ENCODE measurements at places on chromosomes 12 and 14.

DNA sequence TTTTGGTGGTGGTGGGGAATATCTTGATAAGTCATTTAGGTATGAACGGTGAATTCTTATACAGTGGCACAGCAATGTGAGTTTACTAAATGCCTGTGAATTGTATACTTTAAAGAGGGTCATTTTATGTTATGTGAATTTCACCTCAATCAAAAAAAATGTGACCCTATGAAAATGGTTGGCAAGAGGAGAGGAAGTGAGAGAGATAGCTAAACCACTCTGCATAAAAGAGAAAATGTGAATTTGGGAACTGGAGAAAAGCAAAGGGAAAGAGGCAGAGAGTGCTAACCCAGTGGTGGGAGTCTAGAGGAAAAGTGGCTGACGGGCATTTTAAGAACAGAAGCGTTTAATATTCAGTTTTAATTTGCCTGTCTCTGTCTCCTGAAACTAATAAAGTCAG is 93.8 kb downstream of the SLC38A6 start:
- DNase-seq, result no peak

DNA sequence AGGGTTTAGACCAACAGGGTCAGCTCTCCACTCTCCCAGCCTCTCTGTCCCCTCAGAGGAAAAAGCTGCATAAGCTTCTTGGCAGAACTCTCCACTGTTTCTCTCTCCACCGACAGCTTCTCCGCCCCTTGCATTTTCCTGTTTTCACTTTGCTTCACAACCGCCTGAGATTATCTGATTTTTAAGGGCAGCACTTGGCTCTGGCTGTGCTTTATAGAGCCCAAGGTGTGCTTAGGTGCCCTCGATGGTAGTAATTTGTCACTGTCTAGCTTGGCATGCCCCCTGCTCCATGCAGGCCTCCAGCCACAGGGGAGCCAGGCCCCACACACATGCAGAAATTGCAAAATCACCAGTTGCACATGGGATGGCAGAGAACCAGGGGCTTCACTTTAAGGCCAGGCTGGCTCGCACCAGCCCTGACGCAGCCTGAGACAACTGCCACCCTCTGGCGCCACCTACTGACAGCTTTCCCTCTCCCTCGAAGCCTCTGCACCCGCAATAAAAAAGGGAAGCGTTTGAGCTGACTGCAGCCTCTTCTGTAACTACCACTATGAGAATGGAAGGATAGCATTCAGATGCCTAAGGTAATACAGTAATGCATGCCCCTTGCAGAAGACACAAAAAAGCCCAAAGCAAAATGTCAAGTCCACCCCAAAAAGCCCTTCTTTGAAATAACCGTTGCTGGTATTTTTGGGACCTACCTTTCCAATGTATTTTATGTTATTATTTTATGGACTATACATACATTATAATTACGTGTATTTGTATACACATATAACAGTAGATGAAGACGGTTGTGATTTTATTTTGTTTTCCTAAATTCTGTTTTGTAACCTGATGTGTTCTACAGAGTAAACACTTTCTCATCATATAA is 32.0 kb upstream of the RIMBP2 start:
- DNase-seq, result peak; percentile 20

- peak; percentile 78 for DNase-seq
Observed at GRCh38 chr12:108730365-108731104, 783 bp downstream of the CORO1C start.

DNA sequence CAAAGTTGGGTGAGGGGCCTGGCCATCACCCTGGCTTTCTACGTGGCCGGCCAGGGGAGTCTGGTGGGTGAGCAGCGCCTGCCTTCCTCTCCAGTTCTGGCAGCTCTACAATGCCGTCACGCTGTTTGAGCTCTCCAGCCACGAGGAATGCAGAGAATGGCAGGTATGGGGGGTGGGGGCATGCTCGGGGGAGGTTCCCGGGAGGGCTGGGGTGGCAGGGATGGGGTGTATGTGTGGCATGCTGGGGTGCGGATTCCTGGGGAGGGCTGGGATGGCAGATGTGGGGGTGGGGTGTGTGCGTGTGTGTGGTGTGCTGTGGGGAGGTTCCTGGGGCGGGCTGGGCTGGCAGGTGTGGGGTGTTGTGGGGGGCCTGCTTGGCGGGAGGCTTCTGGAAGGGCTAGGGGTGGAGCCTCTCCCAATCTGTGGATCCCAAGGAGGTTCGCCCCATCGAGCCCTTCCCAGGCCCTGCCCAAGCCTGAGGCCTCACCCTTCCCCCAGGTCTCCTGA is 18.5 kb downstream of the RHOF start:
- no peak for DNase-seq

DNA sequence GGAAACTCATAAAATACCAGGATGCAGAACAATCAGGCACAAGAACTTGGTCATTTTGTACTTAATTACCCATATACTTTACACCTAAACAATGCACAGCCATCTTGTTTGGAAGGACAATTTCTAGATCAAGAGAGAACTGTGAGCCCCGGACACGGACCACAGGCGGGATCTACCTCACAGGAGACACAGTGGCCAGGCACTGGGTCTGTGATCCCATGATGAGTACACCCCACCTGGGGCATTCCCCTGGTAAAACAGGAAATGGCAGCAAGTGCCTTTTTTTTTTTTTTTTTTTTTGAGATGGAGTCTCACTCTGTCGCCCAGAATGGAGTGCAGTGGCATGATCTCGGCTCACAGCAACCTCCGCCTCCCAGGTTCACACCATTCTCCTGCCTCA is 15.2 kb downstream of the GOLGA3 start:
- no peak for DNase-seq

GRCh38 chr12:80412343-80412953 is 31.6 kb upstream of the PTPRQ start:
- DNase-seq, result peak; percentile 34

- DNase-seq, result peak; percentile 25
Observed at GRCh38 chr12:82963956-82964355, 277.2 kb downstream of the TMTC2 start.

- DNase-seq, result no peak
Observed at GRCh38 chr12:122981036-122981471, 573 bp downstream of the ARL6IP4 start.

DNA sequence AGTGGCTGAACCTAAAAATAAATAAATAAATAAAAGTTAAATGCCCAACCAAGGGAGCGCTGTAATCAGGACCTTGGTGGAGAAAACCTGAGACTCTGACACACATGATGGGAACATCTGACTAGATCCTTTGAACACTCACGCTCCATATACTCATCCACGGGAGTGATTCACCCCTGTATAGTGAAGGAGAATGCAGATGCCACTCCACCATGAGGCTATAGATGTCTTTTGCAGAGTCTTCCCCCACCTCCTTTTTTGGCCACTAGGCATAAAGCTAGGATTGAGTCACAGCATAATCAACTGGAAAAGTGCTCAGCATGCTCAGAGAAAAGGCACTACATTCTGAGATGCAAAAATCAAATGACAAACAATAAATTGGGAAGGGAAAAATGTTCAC is 19.0 kb downstream of the ADAM20 start:
- no peak for DNase-seq

GRCh38 chr14:102629808-102630350 is 37.4 kb downstream of the RCOR1 start:
- no peak for DNase-seq

GRCh38 chr12:131863711-131864396 is 30.6 kb upstream of the ULK1 start:
- DNase-seq, result no peak

- peak; percentile 52 for DNase-seq
Observed at GRCh38 chr12:24948420-24948756, 513 bp downstream of the BCAT1 start.

DNA sequence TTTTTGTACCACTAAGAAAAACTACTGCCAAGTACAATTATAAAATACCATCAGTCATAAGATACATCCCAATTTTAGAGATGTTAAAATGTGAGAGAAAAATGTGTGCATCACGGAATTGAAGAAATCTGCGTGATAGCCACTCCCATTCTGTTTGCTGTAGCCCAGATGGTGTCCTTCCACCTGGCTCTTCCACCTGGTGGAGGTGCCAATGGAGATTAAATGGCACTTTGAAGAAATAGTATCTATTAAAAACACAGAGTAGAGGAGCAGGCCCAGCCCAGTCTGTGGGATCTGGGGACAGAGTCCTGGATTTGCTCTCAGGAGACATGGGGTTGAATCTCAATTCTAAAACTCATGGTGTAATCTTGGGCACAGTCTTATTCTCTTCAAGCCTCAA is 35.5 kb downstream of the TSPAN11 start:
- no peak for DNase-seq

- no peak for DNase-seq
Observed at GRCh38 chr14:98888927-98889835, 382.8 kb downstream of the BCL11B start.

- no peak for DNase-seq
Observed at GRCh38 chr12:59431266-59431665, 164.6 kb upstream of the SLC16A7 start.

GRCh38 chr12:89971880-89972279 is 263.2 kb upstream of the ATP2B1 start:
- peak; percentile 34 for DNase-seq

GRCh38 chr14:103206023-103206481 is 82.8 kb downstream of the TNFAIP2 start:
- peak; percentile 6 for DNase-seq

GRCh38 chr12:88643685-88644084 is 63.4 kb upstream of the KITLG start:
- no peak for DNase-seq

- DNase-seq, result no peak
Observed at GRCh38 chr12:59845293-59845692, 249.5 kb downstream of the SLC16A7 start.

DNA sequence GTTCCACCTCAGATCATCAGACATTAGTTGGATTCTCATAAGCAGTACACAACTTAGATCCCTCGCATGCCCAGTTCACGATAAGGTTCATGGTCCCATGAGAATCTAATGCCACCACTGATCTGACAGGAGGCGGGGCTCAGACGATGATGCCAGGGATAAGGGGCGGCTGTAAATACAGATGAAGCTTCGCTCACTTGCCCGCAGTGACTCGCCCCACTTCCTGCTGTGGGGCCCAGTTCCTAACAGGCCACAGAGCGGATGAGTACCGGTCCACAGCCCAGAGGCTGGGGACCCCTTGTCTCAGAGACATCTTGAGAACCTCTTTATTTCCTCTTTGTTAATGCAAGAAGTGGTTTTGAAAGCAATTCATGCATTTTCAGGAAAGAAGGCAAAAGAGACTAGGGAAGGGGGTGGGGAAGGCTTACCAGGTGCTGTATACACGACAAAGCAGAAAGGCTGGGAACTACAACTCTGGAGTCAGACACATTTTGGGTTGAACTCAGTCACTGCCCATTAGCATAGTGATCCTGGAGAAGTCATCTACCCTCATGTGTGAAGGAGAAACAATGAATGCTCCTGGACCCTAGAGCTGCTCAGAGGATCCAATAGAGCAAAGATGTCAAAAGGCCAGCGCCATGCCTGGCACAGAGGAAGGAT is 68.7 kb downstream of the EID3 start:
- DNase-seq, result no peak

DNA sequence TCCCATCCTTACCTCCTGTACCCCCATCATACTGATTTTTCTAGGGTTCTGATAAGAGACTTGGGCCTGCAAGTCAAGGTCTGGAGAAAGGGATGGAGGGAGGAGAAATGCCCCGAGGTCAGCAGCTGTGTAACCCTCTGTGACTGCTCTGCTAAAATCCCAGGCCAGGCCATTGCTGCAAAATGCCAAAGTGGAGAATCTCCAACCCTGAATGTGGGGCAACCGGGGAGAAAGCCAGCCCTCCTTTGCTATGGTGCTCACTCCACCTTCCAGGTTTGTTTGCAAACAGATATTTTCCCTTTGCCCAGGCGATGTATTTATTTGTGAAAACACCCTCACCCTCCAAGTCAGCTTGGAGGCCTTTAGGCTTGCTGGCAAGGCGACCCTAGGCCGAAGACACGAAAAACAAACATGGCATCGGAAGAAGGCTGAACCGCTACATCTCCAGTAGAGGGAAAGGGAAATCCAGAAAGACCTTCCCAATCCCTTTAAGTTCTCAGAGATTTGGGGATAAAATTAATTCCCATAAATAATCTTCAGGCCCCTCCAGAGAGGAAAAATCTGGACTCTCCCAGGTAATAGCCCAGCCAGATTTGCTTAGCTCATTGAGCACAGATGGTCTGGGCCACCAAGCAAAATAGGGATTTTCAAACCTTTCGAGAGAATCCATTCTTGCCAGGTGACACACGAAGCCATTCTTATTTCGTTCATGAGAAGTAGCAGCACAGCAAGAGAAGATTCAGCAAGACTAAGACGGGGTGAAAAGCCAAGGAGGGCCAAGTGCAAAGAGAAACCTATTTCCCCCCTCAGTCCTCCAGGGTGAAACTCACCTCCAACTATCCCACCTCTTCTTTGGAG is 1.3 kb upstream of the TBX5 start:
- DNase-seq, result no peak

- no peak for DNase-seq
Observed at GRCh38 chr12:132277374-132277941, 51.9 kb downstream of the GALNT9 start.

- peak; percentile 95 for DNase-seq
Observed at GRCh38 chr12:113860950-113861349, 105.2 kb downstream of the RBM19 start.

DNA sequence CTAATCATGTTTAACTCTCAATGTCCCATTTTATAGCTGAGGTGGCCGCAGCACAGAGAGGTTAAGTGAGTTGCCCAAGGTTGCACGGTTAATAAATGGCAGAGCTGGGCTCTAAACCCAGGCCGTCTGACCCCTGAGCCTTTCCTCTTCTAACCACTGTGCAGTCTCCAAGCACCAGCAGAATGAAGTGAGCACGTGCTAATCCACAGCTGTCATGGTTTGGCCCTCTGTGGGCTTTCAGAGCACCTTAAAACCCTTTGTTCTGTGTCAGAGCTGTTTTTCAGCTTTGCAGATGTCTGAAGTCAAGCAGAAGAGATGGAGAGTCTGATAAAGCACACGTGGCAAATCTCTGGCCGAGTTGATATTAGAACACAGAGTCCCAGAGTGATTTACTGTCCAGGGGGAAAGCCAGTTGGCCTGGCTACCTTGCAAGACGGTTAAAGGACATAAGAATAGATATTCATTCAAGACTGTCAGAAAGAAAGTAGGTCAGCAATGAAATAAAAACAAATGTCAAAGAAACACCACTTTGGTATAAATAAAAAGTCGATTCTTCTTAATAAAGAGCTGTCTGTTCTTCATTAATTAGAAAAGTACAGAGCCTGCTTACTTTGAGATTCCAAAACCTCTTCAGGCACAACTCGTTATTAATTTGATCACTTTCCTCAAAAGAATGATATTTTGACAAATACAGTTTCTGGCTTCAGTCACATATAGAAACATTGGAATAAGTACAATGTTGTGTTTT is 107.3 kb downstream of the CRADD start:
- peak; percentile 93 for DNase-seq

- DNase-seq, result no peak
Observed at GRCh38 chr14:77962731-77963520, 163.0 kb downstream of the ADCK1 start.

- no peak for DNase-seq
Observed at GRCh38 chr14:59120921-59121320, 67.5 kb upstream of the DAAM1 start.

- no peak for DNase-seq
Observed at GRCh38 chr12:46530373-46531056, 157.9 kb upstream of the SLC38A2 start.
